ENCODE measurements at places on chromosomes 1 and 21. TPM values are rescaled to one million over a fixed set of nuclear protein-coding genes. Genes with fewer than 3 reads are reported as not detected.

DNA sequence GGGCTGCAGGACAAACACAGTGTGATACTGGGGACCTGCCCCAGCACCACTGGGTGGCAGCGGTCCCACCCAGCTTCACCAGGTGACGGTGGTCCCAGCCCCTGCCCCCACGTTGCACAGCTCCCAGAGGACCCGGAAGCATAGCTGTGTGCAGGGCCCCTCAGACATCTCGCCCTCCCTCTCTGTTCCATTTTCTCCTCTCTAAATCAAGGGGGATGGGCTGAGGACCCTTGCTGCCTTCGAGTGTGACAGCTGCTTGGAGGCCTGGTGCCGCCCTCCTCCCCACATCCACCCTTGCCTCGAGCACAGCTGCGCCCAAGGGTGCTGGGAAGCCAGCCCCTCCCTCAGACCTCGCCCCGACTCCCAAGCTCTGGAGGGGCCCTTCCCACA, 16.1 kb upstream of the LRRC3 start:
- H3K4me1 ChIP-seq: no peaks in the 10 kb centered on the region
- no peak overlapping the region for H3K4me3 ChIP-seq
- H3K36me3 ChIP-seq: no peaks in the 10 kb centered on the region
- no peak overlapping the region for H3K27ac ChIP-seq

The FBLIM1 gene
- total RNA-seq: 0.50 TPM

- no peaks in the 10 kb centered on the region for H3K27me3 ChIP-seq
- no peak overlapping the region for H3K27ac ChIP-seq
- DNase-seq: no peak
- no peaks in the 10 kb centered on the region for H3K36me3 ChIP-seq
These were observed 18.7 kb downstream of the C1orf198 start for GRCh38 chr1:230849451-230850224.

DNA sequence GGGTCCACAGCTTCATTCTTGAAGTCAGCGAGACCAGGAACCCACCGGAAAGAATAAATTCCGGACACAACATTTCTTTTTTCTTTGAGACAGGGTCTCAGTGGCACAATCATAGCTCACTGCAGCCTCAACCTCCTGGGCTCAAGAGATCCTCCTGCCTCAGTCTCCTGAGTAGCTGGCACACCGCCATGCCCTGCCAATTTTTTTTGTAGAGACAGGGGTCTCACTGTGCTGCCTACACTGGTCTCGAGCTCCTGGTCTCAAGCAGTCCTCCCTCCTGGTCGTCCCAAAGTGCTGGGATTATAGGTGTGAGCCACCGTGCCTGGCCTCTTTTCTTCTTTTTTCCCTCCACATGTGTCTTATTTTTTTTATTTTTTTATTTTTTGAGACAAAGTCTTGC, 20.6 kb upstream of the ENO1 start:
- H3K27ac ChIP-seq: peak overlapping the region; percentile 79
- no peaks in the 10 kb centered on the region for H3K36me3 ChIP-seq
- no peak for DNase-seq
- H3K4me1 ChIP-seq: peaks cover 23% of the 10 kb centered on the region
- no peaks in the 10 kb centered on the region for H3K27me3 ChIP-seq

The ADAMTS1 gene
- 0.25 TPM for total RNA-seq

GRCh38 chr1:94926915-94927404, at the start of gene CNN3:
Gene CNN3 (minus strand): TSS chr1:94927110. CDS start chr1:94926894, 216 bp downstream.
- no peak within 1 kb of the TSS for H3K27ac ChIP-seq
- H3K4me3 ChIP-seq: peak within 1 kb of the TSS; percentile 51
- H3K27me3 ChIP-seq: peaks cover 17% of the 10 kb centered on the region
- DNase-seq: peak; percentile 37
- no peaks in the 10 kb centered on the region for H3K36me3 ChIP-seq
- peaks cover 20% of the 10 kb centered on the region for H3K4me1 ChIP-seq

The BACE2 gene
- not detected for total RNA-seq

Measured in CD4-positive, alpha-beta T cell (primary cell).